ENCODE measurements at places on chromosomes 11 and 22.

GRCh38 chr22:44783581-44783980 lies 31.2 kb downstream of the ARHGAP8 start:
- DNase-seq, result no peak

GRCh38 chr11:64385945-64386704 lies 27.2 kb downstream of the RPS6KA4 start:
- DNase-seq, result no peak

DNA sequence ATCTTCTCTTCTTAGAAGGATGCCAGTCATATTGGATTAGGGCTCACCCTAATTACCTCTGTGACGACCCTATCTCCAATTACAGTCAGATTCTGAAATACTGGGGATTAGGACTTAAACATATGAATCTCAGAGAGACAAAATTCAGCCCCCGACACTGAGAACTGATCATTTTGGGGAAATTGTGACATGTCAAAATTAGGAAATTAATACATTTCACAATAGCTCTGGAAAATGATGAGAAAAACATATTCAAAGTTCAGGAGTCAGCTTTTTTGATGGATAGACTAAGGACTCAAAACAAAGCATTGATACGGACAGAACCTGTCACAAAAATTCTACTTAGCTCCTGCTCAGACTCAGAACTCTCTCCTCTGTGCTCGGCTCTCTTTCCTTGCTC lies 40.8 kb downstream of the COMMD9 start:
- DNase-seq, result no peak

- no peak for DNase-seq
Measured at GRCh38 chr11:10376061-10376460, 71.2 kb downstream of the ADM start.

DNA sequence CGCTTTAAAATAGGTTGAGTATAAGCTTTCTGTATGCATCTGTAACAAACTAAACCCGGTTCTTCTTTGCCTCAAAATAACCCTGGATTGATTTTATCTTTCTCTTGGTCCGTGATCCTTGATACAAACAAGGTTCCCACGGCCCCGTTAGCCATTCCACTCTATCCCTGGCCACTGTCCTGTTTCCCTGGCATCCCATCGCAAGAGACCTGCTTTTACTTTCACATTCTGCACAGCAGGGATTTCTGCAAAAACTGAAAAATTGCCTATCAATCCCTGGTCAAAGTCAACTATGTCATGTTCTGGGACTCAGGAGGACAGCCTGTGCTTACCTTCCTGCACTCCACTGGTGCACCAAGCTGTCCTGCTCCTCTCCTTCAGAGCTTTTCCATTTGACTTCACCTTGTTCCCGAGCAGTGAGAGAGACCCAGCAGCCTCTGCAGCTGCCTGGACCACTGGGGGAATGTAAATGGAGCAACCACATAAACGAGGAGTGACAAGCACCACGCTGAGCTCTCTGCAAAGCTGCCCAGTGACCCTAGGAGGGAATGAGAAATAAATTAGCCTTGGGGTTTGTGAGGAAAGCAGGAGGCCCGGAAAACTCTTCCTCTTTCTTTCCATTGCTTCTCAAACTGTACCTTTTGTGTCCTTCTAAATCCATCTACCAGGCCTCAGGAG lies 175.9 kb downstream of the NTM start:
- DNase-seq, result no peak

- DNase-seq, result no peak
Measured at GRCh38 chr11:96782632-96783031, 392.8 kb downstream of the JRKL start.

All from pulmonary artery endothelial cell (primary cell).